CD4-positive, alpha-beta T cell treated with Interleukin-6 at 100 ng/mL for 8 hours (primary cell): ENCODE measurements at places on chromosomes 7 and 10.

DNA sequence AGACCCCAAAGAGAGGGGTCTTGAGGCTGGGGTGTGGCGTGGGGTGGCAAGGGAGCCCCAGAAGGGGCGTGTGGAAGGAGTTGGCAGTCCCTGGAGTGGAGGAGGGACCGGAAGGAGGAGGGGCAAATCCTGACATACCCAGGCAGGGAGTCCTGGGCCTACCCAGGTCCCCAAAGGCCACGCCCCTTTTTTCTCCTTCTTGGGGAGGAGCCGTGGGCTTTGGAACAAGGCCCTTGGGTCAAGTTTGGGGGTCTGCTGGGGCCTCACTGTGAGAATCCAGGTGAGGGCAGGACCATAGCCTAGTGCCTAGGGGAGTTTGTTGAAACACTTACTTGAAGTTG is 1.2 kb upstream of the SMARCD3 start:
- DNase-seq = no peak

GRCh38 chr10:25944771-25945170 is 10.7 kb downstream of the MYO3A start:
- DNase-seq = no peak

- no peak for DNase-seq
Measured at GRCh38 chr7:86372262-86372661, 271.4 kb upstream of the GRM3 start.

- DNase-seq = no peak
Measured at GRCh38 chr10:71316786-71317160, 2.3 kb upstream of the SLC29A3 start.

GRCh38 chr7:112290065-112290464 is 83.6 kb downstream of the ZNF277 start:
- no peak for DNase-seq

GRCh38 chr7:101362334-101363195 is at the start of gene COL26A1:
COL26A1 (plus strand) TSS chr7:101362875; CDS start chr7:101363033, 158 bp downstream.
- DNase-seq = no peak

DNA sequence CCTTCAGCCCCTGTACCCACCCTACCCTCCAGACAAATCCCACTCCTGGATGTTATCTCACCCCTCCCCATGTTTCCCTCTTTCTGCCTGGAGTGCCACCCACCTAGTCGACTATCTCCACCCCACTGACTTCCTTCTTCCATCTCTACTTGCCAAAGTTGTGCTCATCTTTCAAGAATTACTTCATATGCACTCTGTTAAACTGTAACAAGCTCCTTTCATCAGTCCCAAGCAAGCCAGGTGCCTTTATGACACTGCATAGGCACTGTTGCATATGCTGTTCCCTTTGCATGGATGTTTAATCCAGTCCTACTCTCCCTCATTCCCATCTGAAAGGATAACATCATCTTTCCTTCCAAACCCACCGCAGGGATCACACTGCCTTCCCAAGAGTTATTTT is 8.9 kb upstream of the CDK1 start:
- no peak for DNase-seq

GRCh38 chr10:33653584-33654367 is 319.3 kb upstream of the NRP1 start:
- DNase-seq = no peak

DNA sequence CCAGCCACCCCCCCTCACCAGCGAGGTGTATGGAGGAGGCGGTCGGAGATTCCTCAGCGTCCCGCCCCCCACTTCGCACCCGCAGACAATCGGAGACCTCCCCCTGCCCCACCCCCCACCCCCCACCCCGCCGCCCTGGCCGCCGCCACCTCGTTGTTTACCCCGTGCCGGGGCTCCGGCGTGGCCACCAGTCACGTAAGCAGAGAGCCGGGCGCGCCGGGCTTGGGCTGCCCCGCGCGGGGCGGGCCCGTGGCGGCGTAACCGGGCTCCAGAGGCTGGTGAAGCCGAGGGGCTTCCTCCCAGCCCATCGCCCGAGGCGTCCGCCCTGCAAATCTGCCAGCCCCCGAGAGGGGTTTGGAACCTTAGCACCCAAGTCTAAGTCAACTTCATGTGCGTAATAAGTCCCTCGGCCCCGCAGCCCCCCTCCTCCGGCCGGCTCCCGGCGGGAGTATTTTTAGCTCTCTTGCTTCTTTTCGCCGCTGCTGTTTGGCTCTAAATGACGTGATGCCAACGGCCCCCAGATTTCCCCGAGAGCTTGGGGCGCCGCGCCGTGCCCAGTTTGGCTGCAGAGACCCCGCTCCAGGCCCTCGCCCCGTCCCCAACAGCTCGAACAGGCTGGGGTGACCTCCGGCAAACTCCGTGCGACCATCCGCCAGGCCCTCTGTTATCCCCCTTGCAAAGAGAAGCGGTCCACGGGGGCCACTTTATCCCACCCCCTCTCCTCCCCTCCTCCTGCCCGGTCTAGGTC is 2.7 kb downstream of the MXI1 start:
- no peak for DNase-seq

GRCh38 chr7:31049005-31049765 is 2.9 kb upstream of the ADCYAP1R1 start:
- no peak for DNase-seq
